Activated naive CD4-positive, alpha-beta T cell treated with anti-CD3 and anti-CD28 coated beads for 36 hours (primary cell): ENCODE measurements at places on chromosomes 16 and 17.

DNA sequence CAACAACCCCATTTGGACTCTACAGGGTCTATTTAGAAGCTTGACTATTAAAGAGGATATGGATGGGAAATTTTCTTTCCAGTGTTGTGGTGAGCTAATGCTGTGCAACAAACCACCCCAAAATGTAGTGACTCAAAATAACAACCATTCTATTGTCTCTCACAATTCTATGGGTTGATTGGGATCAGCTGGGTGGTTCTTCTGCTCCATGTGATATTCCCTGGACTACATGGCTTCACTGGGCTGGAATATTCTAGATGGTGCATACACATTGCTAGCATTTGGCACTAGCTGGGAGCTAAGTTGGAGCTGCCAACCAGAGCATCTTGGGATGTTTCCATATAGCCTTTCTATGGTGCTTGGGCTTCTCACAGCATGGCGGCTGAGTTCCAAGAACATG is 30.2 kb downstream of the SLC6A2 start:
- DNase-seq = no peak

GRCh38 chr16:49716339-49716934 is 139.5 kb downstream of the ZNF423 start:
- DNase-seq = no peak

DNA sequence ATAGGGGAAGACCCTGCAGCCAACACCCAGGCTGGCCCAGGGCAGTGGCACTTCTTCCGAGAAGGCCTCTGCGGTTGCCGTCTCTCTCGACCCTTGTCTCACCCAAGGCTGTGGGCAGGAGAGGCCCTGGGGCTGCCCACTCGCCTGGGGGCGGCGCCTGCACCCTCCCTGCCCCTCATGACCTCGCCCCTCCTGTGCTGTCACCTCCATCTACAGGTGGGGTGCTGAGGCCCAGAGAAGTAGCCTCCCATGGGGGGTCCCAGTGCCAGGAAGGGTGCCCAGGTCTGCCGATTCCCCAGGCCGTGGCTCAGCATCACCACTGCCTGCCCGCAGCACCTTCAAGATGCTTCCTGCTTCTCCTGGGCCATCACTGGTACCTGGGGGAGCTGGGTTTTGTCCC is 992 bp downstream of the NLRC3 start:
- DNase-seq = peak; percentile 47

- DNase-seq = no peak
Measured at GRCh38 chr16:19093631-19094541, 19.9 kb upstream of the ITPRIPL2 start.

GRCh38 chr17:27218719-27219488 is 75.0 kb upstream of the WSB1 start:
- DNase-seq = no peak

- DNase-seq = no peak
Measured at GRCh38 chr17:1758807-1759206, 3.1 kb upstream of the SERPINF1 start.

- no peak for DNase-seq
Measured at GRCh38 chr17:43550754-43551153, 4.6 kb upstream of the ETV4 start.

DNA sequence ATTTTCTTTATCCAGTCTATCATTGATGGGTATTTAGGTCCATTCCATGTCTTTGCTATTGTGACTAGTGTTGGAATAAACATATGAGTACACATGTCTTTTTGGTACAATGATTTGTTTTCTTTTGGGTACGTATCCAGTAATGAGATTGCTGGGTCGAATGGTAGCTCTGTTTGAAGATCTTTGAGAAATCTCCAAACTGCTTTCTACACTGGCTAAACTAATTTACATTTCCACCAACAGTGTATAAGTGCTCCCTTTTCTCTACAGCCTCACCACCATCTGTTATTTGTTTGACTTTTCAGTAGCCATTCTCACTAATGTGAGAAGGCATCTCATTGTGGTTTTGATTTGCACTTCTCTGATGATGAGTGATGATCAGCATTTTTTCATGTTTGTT is 103.7 kb downstream of the GOSR1 start:
- DNase-seq = no peak

GRCh38 chr17:72726936-72727335 is 365.6 kb downstream of the SLC39A11 start:
- peak; percentile 67 for DNase-seq
